Activated CD4-positive, alpha-beta memory T cell treated with anti-CD3 and anti-CD28 coated beads for 36 hours (primary cell): ENCODE measurements at places on chromosomes 4 and X. TPM values are rescaled to one million over a fixed set of nuclear protein-coding genes. Genes with fewer than 3 reads are reported as not detected.
A peak's percentile ranks its signal among the peaks of the same experiment; 100 is the strongest.

- DNase-seq = no peak
- no peak overlapping the region for H3K27ac ChIP-seq
- no peak overlapping the region for H3K4me3 ChIP-seq
- H3K36me3 ChIP-seq = no peaks in the 10 kb centered on the region
These were observed 974.3 kb downstream of the FSTL5 start for GRCh38 chr4:161189286-161190134.

GRCh38 chr4:41538017-41538733 is at the start of gene LIMCH1:
LIMCH1 (plus strand) TSS chr4:41538157; CDS start chr4:41605996, 67,839 bp downstream.
- H3K36me3 ChIP-seq = no peaks in the 10 kb centered on the region
- DNase-seq = no peak
- H3K4me3 ChIP-seq = no peak within 1 kb of the TSS
- no peaks in the 10 kb centered on the region for H3K4me1 ChIP-seq
- no peak within 1 kb of the TSS for H3K27ac ChIP-seq
- H3K27me3 ChIP-seq = peaks cover 3% of the 10 kb centered on the region

GRCh38 chr4:2852481-2852921 is 8.9 kb downstream of the ADD1 start:
- H3K36me3 ChIP-seq = peaks cover 13% of the 10 kb centered on the region
- H3K4me3 ChIP-seq = no peak overlapping the region
- no peaks in the 10 kb centered on the region for H3K27me3 ChIP-seq

- no peaks in the 10 kb centered on the region for H3K27me3 ChIP-seq
- no peak overlapping the region for H3K27ac ChIP-seq
- DNase-seq = no peak
- peaks cover 25% of the 10 kb centered on the region for H3K4me1 ChIP-seq
- H3K36me3 ChIP-seq = no peaks in the 10 kb centered on the region
These were observed 6.9 kb upstream of the NSD2 start for GRCh38 chr4:1864076-1865008.

DNA sequence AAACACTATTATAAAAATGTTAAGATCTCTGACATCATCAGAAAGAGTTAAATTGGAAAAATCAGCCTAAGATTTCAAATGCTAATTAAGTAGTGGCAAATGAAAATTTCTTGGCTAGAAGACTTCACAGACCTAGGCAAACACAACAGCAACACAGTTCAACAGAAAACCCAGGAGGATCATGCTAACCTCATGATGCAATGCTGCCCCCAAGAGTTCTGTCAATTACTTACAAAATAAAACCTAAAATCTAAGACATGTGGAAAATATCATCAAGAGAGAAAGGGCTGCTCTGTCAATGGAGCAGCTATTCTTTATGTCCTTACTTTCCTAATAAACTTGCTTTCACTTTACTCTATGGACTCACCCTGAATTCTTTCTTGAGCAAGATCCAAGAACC is 21.0 kb downstream of the S100G start:
- no peak overlapping the region for H3K4me3 ChIP-seq
- peak; percentile 20 for DNase-seq
- H3K4me1 ChIP-seq = no peaks in the 10 kb centered on the region
- peaks cover 2% of the 10 kb centered on the region for H3K36me3 ChIP-seq
- H3K27ac ChIP-seq = no peak overlapping the region

- H3K4me1 ChIP-seq = no peaks in the 10 kb centered on the region
- H3K36me3 ChIP-seq = no peaks in the 10 kb centered on the region
- no peak for DNase-seq
- no peak overlapping the region for H3K4me3 ChIP-seq
- H3K27ac ChIP-seq = no peak overlapping the region
- H3K27me3 ChIP-seq = no peaks in the 10 kb centered on the region
These were observed 40.1 kb downstream of the SLC16A2 start for GRCh38 chrX:74461384-74461783.

DNA sequence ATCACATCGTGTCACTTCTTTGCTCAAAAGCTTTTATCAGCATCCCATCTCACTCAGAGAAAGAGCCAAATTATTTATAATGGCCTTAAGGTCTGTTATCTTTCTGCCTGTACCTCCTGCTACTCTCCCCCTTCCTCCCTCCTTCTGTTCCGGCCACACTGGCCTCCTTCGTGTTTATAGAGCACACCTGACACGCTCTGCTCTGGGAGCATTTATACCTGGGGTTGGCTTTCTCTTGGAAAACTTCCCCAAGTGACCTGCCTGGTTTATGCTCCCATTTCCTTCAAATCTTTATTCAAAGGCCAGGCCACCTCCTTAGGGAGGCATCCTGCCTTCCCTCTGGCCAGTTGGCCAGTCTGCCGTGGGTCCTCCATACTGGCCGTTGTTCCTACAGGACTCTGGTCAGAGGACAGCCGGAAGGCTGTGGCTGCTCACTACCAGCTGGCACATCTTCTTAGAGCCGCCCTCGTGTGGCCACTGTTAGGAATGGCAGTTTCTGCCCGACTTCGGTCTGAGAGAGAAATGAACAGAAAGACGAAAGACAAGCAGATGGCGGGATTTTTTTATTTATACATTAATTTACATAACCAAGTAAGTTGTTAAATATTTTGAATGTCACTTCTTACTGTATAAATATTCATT is 80.2 kb upstream of the CBLL2 start:
- no peaks in the 10 kb centered on the region for H3K36me3 ChIP-seq
- H3K4me1 ChIP-seq = peaks cover 3% of the 10 kb centered on the region
- H3K4me3 ChIP-seq = no peak overlapping the region
- peak; percentile 62 for DNase-seq
- H3K27me3 ChIP-seq = no peaks in the 10 kb centered on the region

The LGI2 gene
- total RNA-seq = not detected

The SSX1 gene
- total RNA-seq = not detected

The SHROOM4 gene
- not detected for total RNA-seq

The IBSP gene
- not detected for total RNA-seq

The UGT2B10 gene
- total RNA-seq = not detected

The KLF8 gene
- 4.4 TPM for total RNA-seq
